ENCODE measurements at places on chromosomes 5 and 9. TPM values are rescaled to one million over a fixed set of nuclear protein-coding genes. Genes with fewer than 3 reads are reported as not detected.

The ROR2 gene
- polyA plus RNA-seq: 20.1 TPM

The SEMA6A gene
- 3.1 TPM for polyA plus RNA-seq

DNA sequence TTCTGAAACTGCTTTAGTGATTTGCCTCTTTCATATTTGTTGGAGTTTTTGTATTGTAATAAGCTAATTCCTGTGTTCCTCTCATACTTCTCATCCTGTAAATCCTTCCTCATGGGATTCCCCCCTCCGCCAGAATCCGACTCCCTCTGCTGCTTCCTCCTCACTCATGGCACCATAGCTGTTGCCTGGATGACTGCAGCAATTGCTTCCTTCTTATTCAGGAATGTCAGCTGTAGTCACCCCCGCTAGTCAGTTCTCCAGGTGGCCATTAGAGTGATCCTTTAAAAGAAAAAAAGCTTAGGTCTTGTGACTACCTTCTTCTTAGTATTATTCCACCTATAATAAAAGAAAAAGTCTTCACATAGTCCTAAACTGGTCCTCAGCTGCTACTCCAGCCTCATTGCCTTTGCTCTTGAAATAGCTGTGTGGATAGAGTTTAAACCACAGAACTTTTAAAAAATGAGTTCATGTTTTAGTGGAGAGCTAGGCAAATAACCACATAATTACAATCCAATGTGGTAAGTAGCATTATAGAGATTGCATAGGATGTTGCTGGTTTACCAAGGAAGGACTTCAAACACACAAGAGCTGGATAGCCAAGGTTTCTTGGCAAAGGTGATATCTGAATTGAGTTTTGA, 227.3 kb downstream of the KDM4C start:
- DNase-seq: no peak

The PTPRD gene
- 1.3 TPM for polyA plus RNA-seq

- peak; percentile 90 for DNase-seq
Observed at GRCh38 chr9:134163371-134164196, 780 bp downstream of the RNU6ATAC start.

DNA sequence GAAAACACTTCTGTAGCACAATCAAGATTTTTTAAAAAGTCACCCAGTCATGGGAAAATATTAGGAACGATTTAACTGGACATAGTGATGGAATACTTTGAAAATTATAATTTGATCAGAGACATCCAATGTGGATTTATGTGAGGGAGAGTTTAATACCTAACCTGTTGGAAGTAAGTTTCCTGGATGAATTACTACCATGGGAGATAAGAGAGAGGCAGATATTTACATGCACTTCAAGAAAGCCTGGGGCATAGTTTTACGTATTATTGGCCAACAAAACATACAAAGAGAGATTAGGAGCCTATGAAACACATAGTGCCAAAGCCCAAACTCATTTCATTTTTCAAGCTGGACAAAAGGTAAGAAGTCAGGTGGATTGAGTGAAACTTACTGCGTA, 336.8 kb downstream of the SLIT3 start:
- no peak for DNase-seq

DNA sequence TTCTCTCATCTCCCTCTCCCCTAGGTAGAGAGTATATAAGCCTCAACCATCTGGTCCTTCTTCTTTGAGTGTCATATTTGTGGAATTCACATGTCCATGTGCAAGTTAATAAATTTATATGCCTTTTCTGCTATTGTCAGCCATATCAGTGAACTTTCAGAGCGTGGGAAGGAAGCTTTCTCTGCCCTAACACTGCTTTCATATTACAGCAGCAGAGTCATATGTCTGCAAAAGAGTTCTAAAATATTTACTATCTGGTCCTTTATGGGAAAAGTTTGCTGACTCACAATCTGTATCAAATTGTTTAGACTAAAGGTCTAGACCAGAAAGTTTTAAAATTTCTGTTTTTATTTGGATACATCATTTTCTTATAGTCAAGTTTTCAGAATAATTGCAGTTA, 669.0 kb downstream of the LRRC70 start:
- DNase-seq: no peak

GRCh38 chr5:109987970-109988369, 298.2 kb downstream of the MAN2A1 start:
- no peak for DNase-seq

- DNase-seq: no peak
Observed at GRCh38 chr9:123150708-123151503, 117.4 kb downstream of the GPR21 start.

DNA sequence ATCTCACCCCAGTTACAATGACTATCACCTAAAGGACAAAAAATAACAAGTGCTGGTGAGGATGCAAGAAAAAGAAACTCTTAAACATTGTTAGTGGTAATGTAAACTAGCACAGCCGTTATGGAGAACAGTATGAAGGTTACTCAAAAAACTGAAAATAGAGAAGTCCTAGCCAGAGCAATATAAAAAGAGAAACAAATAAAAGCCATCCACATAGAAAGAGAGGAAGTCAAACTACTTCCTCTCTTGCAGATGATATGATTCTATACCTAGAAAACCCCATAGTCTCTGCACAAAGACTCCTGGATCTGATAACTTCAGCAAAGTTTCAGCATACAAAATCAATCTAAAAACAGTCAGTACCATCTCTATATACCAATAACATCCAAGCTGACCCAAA, 221.5 kb upstream of the FAM174A start:
- DNase-seq: no peak

- no peak for DNase-seq
Observed at GRCh38 chr9:106076711-106077110, 382.4 kb downstream of the TMEM38B start.

DNA sequence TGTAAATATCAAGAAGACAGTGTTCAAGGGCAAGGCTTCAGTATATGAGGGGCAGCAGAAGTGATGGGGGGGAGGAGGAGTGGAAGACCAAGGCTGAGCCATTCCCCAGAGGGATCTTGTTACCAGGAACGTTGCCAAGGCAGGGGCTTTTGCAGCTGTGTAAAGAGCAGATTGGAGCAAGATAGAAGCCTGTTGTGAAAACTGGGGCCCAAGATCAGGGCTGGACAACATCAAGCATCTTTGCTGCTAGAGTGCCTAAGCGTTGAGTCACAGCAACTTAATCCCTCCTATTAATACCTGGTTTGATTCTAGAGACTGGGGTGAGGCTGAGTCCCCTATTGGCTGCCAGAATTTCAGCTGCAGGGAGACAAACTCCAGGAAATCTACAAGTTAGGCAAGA, 18.4 kb upstream of the ERCC6L2 start:
- no peak for DNase-seq

The GLRA1 gene
- not detected for polyA plus RNA-seq

DNA sequence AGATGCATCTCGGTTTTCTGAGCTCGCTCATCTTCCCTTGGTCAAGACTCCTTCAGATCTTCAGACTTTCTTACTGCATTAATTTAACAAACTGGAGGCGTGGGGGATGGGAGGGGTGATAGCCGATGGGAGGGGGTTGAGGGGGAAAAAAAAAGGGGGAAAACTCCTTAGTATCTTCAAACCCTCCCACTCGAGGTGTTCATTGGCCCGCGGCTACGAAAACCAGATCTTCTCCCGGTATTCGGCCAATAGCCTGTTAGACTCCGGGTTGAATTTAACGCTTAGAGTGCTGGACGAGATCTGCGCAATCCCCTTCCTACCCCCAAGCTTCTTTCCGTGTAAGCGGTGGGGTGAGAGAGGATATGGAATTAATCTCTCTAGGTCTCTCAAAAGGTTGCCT, 689 bp upstream of the GLRA1 start:
- DNase-seq: no peak

DNA sequence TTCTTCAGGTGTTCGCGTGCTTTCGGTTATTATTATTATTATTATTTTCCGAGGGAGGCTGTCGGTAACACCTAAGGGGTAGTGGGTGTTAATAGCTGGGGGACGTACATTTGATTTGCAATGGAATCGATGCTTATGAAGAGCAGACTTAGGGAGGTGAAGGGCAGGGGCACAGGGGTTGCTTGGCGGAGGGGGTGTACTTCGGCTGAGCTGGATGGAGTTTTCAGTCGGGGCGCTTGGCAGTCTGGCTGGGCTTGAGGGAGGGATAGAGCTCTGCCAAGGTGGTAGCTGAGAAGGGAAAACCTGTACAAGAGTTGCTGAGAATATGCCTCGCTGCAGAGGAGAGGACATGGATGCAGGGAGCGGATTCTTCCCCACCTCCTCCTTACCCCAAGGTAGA, 617 bp upstream of the PTPRD start:
- DNase-seq: no peak

The FOXI1 gene
- polyA plus RNA-seq: not detected

- no peak for DNase-seq
Observed at GRCh38 chr5:108503986-108504385, 122.1 kb upstream of the FBXL17 start.

The PROB1 gene
- polyA plus RNA-seq: 22.2 TPM

The CDKN2B-AS1 gene
- 0.09 TPM for polyA plus RNA-seq

- DNase-seq: peak; percentile 84
Observed at GRCh38 chr5:72451741-72452505, 55.3 kb downstream of the ZNF366 start.

The RGS7BP gene
- 1.0 TPM for polyA plus RNA-seq

- no peak for DNase-seq
Observed at GRCh38 chr9:2477755-2478154, 143.8 kb upstream of the VLDLR start.

The ENTPD2 gene
- 2.1 TPM for polyA plus RNA-seq

The MROH2B gene
- polyA plus RNA-seq: not detected

The TMEM8B gene
- 12.7 TPM for polyA plus RNA-seq

DNA sequence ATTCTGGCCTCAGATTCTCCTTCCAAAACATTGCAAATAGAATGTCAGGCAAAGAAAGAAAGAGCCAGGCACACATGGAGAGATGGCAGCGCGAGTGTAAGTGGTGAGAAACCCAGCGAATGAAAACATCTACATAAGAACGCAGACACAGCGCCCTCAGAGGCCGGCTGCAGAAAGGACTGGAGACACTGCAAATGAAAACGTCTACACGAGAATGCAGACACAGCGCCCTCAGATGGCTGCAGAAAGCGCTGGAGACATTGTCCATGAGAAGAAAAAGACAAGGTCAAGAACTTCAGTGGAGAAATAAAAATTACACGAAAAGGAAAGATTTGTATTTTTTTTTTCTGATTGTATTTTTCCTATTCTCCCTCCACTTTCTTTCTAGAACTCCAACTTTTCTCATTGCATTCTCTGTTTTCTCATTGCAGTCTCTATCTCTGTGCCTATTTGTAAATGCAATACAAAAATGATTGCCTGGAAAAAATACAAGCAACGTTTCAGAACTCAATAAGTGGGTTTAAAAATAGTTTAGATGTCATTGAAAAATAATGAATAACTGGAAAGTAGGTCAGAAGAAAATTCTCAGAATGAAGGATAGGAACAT, 117.9 kb upstream of the LPCAT1 start:
- DNase-seq: peak; percentile 92

GRCh38 chr5:96125231-96125891, 163.7 kb upstream of the ELL2 start:
- DNase-seq: no peak

GRCh38 chr5:57711946-57712345, 229.3 kb upstream of the ACTBL2 start:
- no peak for DNase-seq

The SH3PXD2B gene
- 2.2 TPM for polyA plus RNA-seq

DNA sequence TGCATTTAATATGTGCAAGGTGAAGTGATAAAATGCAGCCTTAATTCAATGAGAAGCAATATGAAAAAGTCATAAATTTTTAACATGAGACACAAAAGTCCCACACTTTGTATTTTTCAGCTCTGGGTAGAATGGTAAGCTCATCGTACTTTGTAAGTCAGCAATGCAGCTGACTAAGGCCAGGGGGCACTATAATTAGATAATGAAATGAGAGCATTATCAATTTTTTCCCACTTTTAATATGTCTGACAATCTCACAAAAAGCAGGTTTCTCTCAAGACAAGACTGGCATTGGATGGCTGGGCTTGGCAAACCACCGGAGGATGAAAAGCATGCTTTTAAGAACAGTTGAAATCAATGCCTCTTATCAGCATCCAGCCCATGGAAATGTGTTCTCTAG, 162.8 kb downstream of the FAM174A start:
- no peak for DNase-seq

The CCDC183 gene
- 3.8 TPM for polyA plus RNA-seq

DNA sequence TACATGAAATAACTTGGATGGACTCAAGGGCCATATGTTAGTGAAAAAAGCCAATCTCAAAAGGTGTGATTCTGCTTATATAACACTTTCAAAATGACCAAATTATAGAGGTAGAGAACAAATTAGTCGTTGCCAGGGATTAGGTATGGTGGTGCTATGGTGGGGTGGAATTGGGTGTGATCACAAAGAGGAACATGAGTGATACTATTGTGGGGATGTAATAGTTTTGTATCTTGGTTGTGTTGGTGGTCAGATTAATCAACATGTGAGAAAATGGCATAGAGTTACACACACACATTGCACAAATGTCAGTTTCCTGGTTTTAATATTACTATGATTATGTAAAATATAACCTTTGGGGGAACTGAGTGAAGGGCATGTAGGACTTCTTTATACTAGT, 31.9 kb downstream of the CAMK4 start:
- no peak for DNase-seq

The C5orf58 gene
- polyA plus RNA-seq: 0.68 TPM

The TESK1 gene
- 30.5 TPM for polyA plus RNA-seq

The INSL4 gene
- not detected for polyA plus RNA-seq

Measured in right cardiac atrium (tissue), 5 donors.